ENCODE measurements at places on chromosomes 6 and 20. TPM values are rescaled to one million over a fixed set of nuclear protein-coding genes. Genes with fewer than 3 reads are reported as not detected.

DNA sequence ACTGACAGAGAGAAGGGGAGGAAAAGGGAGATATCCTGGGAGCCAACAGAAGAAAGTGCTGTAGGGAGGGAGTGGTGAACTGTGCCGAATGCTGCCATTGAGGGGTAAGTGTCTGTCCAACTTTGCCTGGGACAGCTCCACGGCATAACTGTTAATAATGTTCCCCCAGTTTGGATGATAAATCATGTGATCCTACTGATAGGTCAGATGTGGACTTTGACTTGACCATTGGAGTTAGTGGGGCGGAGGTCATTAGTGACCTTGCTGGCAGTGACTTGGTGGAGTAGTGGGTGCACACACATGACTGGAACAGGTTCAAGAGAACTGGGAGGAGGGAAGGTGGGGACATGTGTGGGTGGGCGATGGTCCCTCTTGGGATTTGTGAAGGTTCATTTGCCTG is 50.4 kb downstream of the CDH22 start:
- DNase-seq: no peak

- peak; percentile 64 for DNase-seq
Measured at GRCh38 chr6:6599468-6599873, 11.0 kb downstream of the LY86 start.

DNA sequence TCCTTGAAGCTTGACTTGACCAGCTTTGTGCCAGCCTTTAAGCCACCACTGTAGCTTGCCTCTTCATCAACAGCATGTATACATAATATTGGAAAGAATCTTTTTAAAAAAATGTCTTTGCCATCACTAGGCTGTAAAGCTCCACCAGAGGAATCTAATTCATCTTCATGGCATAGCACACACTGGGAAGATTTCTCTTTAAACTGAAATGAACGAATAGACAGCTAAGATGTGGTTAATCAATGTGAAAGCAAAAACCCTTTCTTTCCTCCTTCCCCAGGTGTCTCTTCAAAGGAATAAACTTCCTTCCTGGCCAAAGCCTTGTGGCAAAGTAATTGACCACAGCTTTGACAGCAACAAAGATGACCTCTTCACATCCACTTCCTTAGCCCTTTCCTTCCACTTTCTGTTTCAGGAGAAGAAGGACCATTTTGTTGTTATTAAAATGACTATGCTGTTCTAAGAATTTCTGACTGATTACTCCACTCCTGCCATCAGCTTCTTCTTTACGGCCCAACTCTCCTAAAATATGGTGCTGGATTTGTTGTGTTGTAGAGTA is 428.7 kb upstream of the SOX4 start:
- DNase-seq: no peak

GRCh38 chr6:73586416-73586974 is 65.7 kb upstream of the EEF1A1 start:
- DNase-seq: peak; percentile 60

- DNase-seq: no peak
Measured at GRCh38 chr6:63637865-63638445, 2.4 kb downstream of the PHF3 start.

- DNase-seq: no peak
Measured at GRCh38 chr6:14412026-14412425, 294.5 kb downstream of the CD83 start.

The NKAIN4 gene
- 0.31 TPM for polyA plus RNA-seq

The GGTLC1 gene
- not detected for polyA plus RNA-seq

The COL9A3 gene
- polyA plus RNA-seq: 12.1 TPM

The ZSCAN12 gene
- 1.0 TPM for polyA plus RNA-seq

Measured in adrenal gland (tissue), 19 donors.